ENCODE measurements at places on chromosomes 5 and 9. TPM values are rescaled to one million over a fixed set of nuclear protein-coding genes. Genes with fewer than 3 reads are reported as not detected.

DNA sequence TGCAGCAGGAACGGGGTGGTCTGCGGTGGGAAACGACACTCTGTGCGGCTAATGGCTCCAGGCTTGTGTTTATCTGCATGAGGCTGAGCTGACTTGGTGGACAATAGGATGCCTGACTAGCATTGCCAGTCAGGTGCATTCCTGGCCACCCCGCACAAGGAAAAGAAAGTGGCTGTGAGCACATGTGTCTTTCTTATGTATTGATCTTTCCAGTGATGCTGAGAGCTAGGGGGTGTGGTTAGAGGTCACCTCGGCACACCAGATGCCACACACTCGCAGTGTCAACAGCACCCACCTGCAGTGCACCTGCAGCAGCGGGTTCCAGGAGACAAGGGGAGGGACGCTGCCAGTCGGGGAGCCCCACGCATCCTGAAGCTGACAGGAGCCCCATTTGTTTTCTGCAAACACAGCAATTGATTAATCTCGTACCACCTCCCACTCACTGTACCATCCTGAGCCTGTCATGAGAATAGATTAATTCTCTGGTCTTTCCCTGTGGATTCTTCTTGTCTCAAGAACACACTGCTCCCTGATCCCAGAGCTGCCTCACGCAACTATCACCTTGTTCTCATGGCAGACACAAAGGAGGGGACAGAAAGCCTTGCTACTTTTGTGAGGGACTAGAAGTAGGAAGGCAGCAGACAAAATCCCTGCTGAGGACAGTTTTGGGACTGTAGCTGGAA lies 251.7 kb upstream of the WWC1 start:
- no peak for DNase-seq
- no peak overlapping the region for H3K4me3 ChIP-seq
- peaks cover 19% of the 10 kb centered on the region for H3K4me1 ChIP-seq
- H3K27ac ChIP-seq: no peak overlapping the region
- H3K36me3 ChIP-seq: no peaks in the 10 kb centered on the region
- H3K27me3 ChIP-seq: peaks cover 28% of the 10 kb centered on the region

DNA sequence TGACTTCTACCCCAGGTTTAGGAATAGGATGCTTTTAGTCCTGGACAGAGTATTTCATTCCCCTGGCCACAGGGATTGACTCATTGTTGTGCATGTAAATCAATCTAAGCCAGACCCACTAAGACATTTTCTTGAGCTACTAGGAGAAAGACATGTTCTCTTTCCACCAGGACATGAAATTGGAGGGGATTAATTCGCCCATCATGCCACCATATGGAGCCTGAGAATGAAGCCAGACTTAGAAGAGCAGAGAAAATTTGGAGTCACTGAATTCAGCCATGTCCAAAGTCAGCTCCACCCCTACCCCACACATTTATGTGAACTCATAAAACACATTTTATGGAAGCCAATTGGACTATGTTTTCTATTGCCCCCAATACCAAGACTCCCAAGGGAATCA lies 322.5 kb downstream of the NFIB start:
- no peaks in the 10 kb centered on the region for H3K27me3 ChIP-seq
- DNase-seq: no peak
- H3K4me1 ChIP-seq: peaks cover 35% of the 10 kb centered on the region
- no peak overlapping the region for H3K4me3 ChIP-seq
- H3K36me3 ChIP-seq: no peaks in the 10 kb centered on the region
- no peak overlapping the region for H3K27ac ChIP-seq

The CCL27 gene
- 0.43 TPM for total RNA-seq

The SLC25A48 gene
- total RNA-seq: 8.2 TPM

The CCL21 gene
- total RNA-seq: not detected

DNA sequence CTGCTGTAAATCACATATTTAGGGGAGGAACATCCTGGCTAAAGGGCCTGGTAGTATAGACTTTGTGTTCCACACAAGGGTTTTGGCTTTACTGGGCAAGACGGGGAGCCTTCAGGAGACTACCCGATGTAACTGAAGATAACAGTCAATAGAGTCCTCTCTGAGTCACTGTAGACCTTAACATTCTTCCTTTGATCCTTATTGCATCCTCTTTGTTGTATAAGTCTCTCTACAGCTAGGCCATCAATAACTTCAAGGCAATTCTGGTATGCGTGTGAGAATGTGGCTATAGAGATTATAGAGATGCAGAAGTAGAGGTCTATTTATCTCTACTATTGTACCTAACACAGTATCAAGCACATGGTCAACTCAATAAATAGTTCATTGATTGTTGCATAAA lies 67.3 kb upstream of the STK32A start:
- DNase-seq: no peak
- no peak overlapping the region for H3K4me3 ChIP-seq
- H3K36me3 ChIP-seq: no peaks in the 10 kb centered on the region
- no peak overlapping the region for H3K27ac ChIP-seq

The TXNDC8 gene
- not detected for total RNA-seq

DNA sequence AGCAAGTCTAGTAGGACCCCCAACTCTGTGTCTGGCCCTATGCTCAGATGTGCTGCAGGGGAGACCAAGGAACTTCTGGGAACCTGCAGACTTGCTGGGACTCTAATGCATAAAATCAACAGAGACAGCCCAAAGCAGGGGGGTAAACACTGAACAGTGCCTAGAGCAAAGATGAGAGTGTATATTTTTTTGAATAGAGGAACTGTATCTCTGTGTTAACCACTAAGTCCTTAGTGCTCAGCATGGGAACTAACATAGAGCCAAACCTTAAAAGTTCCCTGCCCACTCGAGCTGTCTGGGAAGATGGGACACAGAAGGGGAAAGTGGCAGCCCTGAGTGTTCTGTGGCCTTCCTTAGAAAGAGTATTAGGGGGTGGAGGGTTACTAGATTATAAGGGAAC lies 51.9 kb downstream of the C5orf15 start:
- DNase-seq: no peak
- peaks cover 12% of the 10 kb centered on the region for H3K4me1 ChIP-seq
- no peaks in the 10 kb centered on the region for H3K36me3 ChIP-seq
- H3K27me3 ChIP-seq: peaks cover 20% of the 10 kb centered on the region
- H3K4me3 ChIP-seq: no peak overlapping the region
- no peak overlapping the region for H3K27ac ChIP-seq

The ZNF883 gene
- total RNA-seq: 12.9 TPM

DNA sequence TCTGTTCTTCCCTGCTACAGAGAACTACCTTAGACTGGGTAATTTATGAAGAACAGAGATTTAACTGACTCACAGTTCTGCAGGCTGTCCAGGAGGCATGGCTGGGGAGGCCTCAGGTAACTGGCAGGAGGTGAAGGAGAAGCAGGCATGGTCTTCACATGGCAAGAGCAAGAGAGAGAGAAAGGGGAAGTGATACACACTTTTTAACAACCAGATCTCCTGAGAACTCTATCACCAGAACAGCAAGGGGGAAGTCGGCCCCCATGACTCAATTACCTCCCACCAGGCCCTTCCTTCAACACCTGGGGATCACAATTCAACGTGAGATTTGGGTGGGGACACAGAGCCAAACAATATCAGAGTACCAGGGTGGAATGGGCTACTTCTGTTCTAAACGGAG lies 766.8 kb downstream of the TLE1 start:
- no peaks in the 10 kb centered on the region for H3K27me3 ChIP-seq
- no peak overlapping the region for H3K27ac ChIP-seq
- no peak overlapping the region for H3K4me3 ChIP-seq
- no peaks in the 10 kb centered on the region for H3K36me3 ChIP-seq
- no peak for DNase-seq
- no peaks in the 10 kb centered on the region for H3K4me1 ChIP-seq

- H3K36me3 ChIP-seq: no peaks in the 10 kb centered on the region
- no peak for DNase-seq
- H3K4me3 ChIP-seq: no peak overlapping the region
- no peak overlapping the region for H3K27ac ChIP-seq
- H3K27me3 ChIP-seq: peaks cover 8% of the 10 kb centered on the region
- no peaks in the 10 kb centered on the region for H3K4me1 ChIP-seq
Measured at GRCh38 chr9:108197899-108198298, 657.9 kb downstream of the ACTL7B start.

The EIF4E1B gene
- total RNA-seq: not detected

GRCh38 chr5:167217097-167217743 lies 1074.2 kb upstream of the WWC1 start:
- H3K27ac ChIP-seq: no peak overlapping the region
- no peaks in the 10 kb centered on the region for H3K4me1 ChIP-seq
- H3K27me3 ChIP-seq: no peaks in the 10 kb centered on the region
- no peak overlapping the region for H3K4me3 ChIP-seq
- DNase-seq: no peak

The CMYA5 gene
- 1.4 TPM for total RNA-seq

The CCDC69 gene
- total RNA-seq: 11.2 TPM

- H3K4me3 ChIP-seq: no peak overlapping the region
- no peaks in the 10 kb centered on the region for H3K27me3 ChIP-seq
- no peaks in the 10 kb centered on the region for H3K36me3 ChIP-seq
- no peak overlapping the region for H3K27ac ChIP-seq
- DNase-seq: no peak
- peaks cover 9% of the 10 kb centered on the region for H3K4me1 ChIP-seq
Measured at GRCh38 chr9:134420281-134420845, 94.1 kb downstream of the RXRA start.

GRCh38 chr5:142278627-142279026 lies 46.2 kb downstream of the SPRY4 start:
- H3K4me3 ChIP-seq: no peak overlapping the region
- H3K4me1 ChIP-seq: peaks cover 43% of the 10 kb centered on the region
- H3K36me3 ChIP-seq: no peaks in the 10 kb centered on the region
- no peaks in the 10 kb centered on the region for H3K27me3 ChIP-seq
- H3K27ac ChIP-seq: peak overlapping the region; percentile 17

The PGM5 gene
- 5.8 TPM for total RNA-seq

DNA sequence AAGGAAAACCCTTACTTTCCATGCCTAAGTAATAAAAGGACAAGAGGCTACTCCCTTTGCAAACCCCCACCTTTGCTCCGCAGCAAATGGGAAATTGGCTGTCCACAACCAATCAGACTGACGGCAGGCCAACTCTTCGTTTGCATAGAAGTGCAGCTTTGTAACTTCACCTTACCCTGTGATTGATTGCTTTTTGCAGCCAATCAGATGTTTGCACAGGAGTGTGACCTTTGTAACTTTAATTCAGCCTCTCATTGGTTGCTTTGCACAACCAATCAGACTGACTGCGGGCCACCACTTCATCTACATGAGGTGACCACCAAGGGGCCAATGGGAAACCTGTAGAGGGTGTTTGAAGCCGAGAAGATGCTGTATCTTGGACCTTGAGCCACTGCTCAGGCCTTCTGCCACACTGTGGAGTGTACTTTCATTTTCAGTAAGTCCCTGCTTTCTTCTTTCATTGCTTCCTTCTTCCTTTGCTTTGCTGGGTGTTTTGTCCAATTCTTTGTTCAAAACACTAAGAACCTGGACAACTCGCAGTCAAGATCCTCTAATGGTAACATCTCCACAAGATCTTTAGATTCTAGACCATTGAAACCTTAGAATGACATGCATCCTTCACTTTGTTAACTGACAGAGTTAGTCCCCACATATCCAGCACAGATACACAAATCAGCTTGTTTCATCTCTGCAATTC lies 51.3 kb upstream of the FREM1 start:
- no peaks in the 10 kb centered on the region for H3K36me3 ChIP-seq
- peaks cover 7% of the 10 kb centered on the region for H3K4me1 ChIP-seq
- no peak for DNase-seq
- no peaks in the 10 kb centered on the region for H3K27me3 ChIP-seq
- H3K4me3 ChIP-seq: no peak overlapping the region
- no peak overlapping the region for H3K27ac ChIP-seq

GRCh38 chr5:113713051-113713450 lies 199.6 kb downstream of the YTHDC2 start:
- H3K4me1 ChIP-seq: no peaks in the 10 kb centered on the region
- H3K27me3 ChIP-seq: no peaks in the 10 kb centered on the region
- H3K4me3 ChIP-seq: no peak overlapping the region
- H3K27ac ChIP-seq: no peak overlapping the region

The ADAMTS12 gene
- total RNA-seq: 32.1 TPM

- H3K4me3 ChIP-seq: peak overlapping the region; percentile 19
- H3K27me3 ChIP-seq: no peaks in the 10 kb centered on the region
- H3K4me1 ChIP-seq: peaks cover 27% of the 10 kb centered on the region
- H3K27ac ChIP-seq: no peak overlapping the region
Measured at GRCh38 chr5:59579101-59579823, 314.3 kb downstream of the PDE4D start.

DNA sequence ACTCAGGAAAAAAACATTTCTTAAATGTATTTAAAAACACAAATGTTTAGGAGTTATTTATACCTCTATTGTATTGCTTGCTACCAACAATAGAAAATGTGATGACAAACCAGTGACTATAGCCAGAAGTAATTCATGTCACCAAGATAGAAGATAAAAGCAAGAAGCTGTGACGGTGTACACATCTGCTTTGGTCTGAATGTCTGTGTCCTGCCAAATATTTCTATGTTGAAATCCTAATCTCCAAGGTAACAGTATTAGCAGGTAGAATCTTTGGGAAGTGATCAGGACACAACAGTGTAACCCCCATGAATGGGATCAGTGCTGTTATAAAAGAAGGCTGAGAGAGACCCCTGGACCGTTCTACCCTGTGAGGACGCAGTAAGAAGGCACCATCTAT lies 74.7 kb downstream of the CEMIP2 start:
- peaks cover 3% of the 10 kb centered on the region for H3K4me1 ChIP-seq
- peaks cover 39% of the 10 kb centered on the region for H3K36me3 ChIP-seq
- no peaks in the 10 kb centered on the region for H3K27me3 ChIP-seq
- H3K4me3 ChIP-seq: no peak overlapping the region

DNA sequence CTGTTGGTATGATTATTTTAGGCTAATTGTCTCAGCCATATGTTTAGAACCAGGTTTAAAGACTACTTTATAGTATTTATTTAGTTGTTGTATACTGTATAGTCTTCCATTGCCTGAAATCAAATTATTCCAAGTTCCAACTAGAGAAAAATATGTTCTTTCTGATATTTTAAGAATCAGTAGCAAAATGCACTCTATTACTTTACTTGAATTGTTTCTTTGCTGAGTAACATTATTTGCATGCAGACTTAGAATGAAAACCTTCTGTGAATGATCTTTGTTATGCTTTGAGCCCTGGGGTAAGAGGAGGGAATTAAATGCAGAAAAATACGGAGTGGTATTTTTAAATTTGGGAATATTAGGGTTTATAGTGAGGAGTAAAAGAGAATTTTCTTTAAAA lies 47.9 kb downstream of the MEGF10 start:
- no peak overlapping the region for H3K4me3 ChIP-seq
- H3K4me1 ChIP-seq: no peaks in the 10 kb centered on the region
- no peaks in the 10 kb centered on the region for H3K36me3 ChIP-seq
- H3K27me3 ChIP-seq: peaks cover 4% of the 10 kb centered on the region

DNA sequence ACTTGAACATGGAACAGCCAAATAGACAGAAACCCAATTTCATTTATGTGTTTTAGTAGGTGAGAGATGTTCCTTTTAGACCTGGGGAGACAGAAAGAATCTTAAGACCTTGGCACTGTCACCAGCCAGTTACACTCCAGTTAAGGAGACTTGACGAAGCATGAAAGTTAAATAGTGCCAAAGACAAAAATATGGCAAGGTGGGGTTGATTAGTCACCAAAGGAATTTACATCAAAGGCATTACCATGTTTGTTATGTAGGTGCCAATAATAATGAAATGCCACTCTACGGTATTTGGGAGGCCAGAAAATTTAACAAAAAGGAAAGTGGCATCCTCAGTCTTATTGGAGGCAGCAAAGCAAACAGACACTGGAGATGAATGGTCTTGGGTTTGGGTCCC lies 9.2 kb upstream of the IL12B start:
- no peak overlapping the region for H3K27ac ChIP-seq
- H3K36me3 ChIP-seq: peaks cover 3% of the 10 kb centered on the region
- H3K4me3 ChIP-seq: no peak overlapping the region
- peaks cover 5% of the 10 kb centered on the region for H3K4me1 ChIP-seq
- peaks cover 13% of the 10 kb centered on the region for H3K27me3 ChIP-seq
